ENCODE measurements at places on chromosomes 3 and 15. TPM values are rescaled to one million over a fixed set of nuclear protein-coding genes. Genes with fewer than 3 reads are reported as not detected.

Gene GOLGA8H
- 4.9 TPM for total RNA-seq

Gene C2CD4B
- total RNA-seq = 5.9 TPM

Gene MAP6D1
- 1.1 TPM for total RNA-seq

DNA sequence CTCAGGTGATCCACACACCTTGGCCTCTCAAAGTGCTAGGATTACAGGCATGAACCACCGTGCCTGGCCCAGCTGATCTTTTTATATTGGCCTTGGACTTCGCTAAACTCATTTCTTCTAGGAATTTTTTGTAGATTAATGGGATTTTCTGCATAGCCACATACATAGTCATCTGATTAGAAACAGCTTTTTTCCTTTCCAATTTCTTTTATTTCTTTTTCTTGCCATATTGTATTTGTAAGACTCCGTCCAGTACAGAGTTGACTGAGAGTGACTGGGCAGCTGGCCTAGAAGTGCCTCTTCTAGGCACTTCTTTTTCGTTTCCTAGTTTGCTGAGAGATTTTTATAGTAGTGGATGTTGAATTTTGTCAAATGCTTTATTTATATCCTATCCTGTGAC, 37.4 kb downstream of the ARIH1 start:
- no peak for DNase-seq

DNA sequence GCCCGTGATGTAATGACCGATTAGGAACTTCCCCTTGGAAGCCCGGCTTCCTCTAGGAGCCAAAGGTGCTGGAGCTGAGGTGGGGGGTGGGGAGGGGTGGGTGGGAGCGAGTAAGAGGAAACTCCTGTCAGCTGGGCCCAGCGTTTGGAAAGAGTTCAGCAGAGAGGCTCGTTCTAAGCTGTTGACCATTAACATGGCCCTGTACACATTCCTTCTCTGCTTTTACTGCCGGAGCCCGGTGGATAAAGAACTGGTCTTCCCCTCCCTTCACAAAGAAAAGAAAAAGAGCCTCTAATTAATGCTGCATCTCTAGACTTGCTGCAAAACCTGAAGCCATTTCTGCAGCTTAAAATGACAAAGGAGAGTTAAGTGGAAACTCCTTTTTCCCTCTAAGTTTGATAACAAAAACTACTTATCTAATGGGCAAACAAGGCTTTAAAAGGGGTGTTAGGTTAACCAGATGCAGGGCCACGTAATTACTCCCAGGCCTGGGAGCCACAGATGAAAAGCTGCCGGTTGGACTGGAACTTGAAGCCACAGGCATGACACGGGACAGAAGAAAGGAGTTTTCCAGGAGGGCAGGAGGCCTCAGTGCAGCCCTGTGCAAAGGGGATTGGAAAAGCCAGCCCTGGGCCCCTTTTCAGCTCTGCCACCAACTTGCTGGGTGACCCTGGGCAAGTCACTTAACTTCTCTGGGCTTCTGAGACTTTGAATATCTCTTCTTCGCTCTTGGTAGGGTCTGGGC, 71.3 kb downstream of the SMAD6 start:
- no peak for DNase-seq

DNA sequence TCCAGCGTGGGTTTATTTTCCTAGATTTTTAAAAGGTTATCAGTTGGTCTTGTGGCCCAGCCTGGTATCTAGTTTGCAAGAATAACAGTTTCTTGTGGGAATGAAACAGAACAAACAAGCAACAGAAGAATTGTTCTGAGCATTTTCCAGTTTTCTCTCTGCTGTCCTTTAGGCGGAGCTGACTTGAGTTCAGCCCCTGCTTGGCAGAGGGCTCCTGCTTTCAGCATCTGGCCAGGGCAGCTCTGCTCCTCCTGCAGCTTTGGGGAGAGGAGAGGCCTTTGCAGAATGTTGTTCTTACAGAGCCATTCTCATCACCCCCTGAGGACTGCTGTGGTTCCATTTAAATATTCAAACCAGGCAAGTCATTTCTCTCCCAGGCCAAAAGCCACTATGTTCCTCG, 117.7 kb downstream of the ALDH1A2 start:
- DNase-seq = no peak

DNA sequence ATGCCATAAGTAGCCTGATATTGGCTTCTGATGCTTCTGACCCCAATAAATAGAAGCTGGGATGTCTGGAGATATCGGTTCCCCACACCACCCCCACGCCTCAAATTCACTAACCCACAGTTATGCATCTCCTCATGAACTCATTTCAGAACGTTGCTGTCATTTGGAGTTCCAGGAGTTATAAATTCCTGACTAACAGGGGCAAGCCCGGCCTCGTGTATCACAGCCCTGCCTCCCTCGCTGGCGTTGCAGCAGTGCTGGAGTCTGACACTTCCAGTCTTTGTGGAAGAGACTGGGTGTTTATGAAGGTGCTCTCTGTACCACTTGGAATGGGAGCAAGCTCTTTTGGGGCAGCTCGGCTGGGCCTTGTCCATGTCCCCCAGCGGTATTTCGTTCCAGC, 101.0 kb downstream of the ANP32A start:
- no peak for DNase-seq

DNA sequence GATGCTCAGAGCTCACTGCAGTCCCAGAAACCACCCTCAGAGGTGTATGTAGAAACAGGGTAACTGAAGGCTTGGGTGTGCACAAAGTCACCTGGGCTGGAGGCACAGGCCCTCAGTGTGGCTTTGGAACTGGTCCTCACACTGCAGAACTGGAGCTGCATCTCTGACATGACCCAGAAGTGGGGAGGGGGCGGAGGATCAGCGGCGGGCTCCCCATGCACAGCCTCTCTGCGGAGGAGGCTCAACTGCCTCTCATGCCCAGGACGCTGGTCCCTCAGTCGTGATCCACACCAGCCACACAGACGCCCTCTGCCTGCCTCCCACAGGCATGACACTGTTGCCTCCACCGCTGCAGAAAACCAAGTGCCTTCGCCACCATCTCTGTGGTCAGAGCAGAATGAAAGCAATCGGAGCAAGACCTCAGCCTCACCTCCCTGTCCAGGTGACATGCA, 73.7 kb downstream of the TM2D3 start:
- DNase-seq = no peak

- no peak for DNase-seq
Observed at GRCh38 chr3:42552830-42553229, 28.9 kb downstream of the SEC22C start.

- DNase-seq = no peak
Observed at GRCh38 chr3:157119369-157119951, 40.5 kb downstream of the CCNL1 start.

- no peak for DNase-seq
Observed at GRCh38 chr15:33888176-33888575, 80.1 kb upstream of the CHRM5 start.

DNA sequence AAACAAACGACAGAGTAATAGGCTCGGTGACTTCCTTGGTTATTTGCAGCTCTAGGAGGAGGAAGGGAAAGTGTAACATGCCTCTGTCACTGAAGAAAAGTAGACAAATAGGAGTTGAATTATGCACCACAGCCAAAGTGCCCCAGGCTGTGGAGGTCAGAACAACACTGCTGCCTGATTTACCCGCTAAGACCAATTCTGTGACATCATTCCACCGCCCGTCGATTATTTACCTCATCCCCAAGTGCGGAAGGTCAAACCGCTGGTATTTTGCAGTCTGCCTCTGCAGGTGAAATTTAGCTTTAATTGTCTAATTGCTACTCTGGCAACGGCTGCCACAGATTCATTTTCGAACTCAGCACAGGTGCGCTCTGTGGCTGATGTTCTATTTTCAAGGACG, 106.3 kb upstream of the PRICKLE2 start:
- no peak for DNase-seq

DNA sequence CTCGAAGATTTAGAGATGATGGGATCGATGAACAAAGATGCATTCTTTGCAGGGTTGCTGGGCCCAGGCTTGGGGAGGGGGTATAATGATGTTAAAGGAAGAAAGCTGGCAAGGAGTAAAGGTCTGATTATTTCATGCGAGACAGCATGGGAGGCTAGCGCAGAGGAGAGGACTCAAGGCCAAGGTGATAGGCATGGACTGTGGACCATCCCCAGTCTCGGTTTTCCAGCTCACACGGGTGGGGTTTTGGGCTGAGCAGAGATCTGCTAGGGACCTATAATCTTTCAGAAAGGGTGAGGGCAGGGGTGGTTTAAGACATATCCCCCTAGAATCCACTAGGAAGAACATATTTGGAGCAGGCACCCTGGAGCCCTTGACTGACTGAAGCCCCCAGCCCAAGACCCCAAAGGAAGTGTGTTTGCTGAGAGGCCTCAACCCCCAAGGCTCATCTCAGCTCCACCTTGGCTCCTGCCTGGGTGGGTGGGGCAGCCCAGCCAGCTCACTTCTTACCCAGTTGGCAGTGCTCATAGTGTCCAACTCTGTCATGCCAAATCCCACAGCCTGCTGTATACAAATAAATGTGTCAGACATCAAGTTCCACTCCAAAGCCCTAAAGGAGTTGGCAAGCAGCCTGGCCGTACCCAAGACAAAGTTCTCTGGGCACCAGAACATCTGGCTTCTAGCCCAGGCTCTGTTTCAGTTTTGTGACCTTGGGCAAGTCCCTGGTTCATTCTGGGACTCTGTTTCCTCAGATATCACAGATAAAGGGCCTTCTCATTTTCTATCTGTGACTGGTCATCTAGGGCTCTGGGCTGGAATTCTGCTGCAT, 17.9 kb downstream of the ACSBG1 start:
- DNase-seq = peak; percentile 55

- DNase-seq = no peak
Observed at GRCh38 chr3:49732597-49732996, 8.8 kb upstream of the GMPPB start.

Data from sciatic nerve (tissue), 2 donors.